NT2/D1 (cell line): ENCODE measurements at places on chromosomes 6 and 20.
A peak's percentile ranks its signal among the peaks of the same experiment; 100 is the strongest.

GRCh38 chr6:84358581-84358980, 131.1 kb upstream of the CEP162 start:
- no peak for DNase-seq

DNA sequence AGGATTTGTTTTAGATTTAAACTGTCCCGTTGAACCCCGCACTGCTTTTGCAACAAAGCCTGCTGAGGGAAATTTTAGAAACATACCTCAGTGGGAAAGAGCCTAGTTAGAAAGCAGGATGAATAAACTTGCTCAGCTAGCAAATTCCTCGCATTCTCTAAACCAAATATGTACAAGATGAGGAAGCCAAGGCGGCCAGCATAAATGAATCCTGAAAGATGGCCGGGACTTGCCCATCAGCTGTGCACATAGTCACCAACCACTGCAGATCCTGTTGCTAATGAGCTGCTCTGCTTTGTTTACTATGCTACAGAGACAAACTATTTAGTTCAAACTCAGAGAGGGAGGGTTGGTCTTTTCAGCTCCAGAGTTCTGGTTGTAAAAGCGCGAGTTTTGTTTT, 49.0 kb downstream of the TMEM170B start:
- DNase-seq, result no peak

GRCh38 chr6:142860498-142860897, 84.5 kb downstream of the HIVEP2 start:
- DNase-seq, result no peak

GRCh38 chr6:626236-626635, 30.7 kb downstream of the HUS1B start:
- DNase-seq, result no peak

- no peak for DNase-seq
Measured at GRCh38 chr6:150978624-150979023, 113.1 kb downstream of the MTHFD1L start.

DNA sequence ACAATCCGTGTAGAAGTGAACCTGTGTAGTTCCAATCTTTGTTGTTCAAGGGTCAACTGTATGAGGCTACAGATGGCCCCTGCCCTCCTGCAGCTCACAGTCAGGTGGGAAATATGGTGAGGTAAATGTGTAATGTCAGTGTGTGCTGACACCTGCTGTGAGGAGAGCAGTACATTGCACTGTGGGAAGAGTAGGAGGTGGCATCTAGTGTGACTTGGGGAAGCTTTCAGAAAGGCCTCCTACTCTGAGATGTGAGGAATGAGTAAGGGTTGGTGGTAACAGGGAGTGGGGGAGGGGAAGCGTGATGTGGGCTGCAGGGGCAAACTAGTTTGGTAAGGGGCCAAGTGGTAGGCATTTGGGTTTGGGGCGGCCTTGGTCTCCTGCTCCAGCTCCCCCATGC, 188.8 kb downstream of the FARS2 start:
- DNase-seq, result no peak

DNA sequence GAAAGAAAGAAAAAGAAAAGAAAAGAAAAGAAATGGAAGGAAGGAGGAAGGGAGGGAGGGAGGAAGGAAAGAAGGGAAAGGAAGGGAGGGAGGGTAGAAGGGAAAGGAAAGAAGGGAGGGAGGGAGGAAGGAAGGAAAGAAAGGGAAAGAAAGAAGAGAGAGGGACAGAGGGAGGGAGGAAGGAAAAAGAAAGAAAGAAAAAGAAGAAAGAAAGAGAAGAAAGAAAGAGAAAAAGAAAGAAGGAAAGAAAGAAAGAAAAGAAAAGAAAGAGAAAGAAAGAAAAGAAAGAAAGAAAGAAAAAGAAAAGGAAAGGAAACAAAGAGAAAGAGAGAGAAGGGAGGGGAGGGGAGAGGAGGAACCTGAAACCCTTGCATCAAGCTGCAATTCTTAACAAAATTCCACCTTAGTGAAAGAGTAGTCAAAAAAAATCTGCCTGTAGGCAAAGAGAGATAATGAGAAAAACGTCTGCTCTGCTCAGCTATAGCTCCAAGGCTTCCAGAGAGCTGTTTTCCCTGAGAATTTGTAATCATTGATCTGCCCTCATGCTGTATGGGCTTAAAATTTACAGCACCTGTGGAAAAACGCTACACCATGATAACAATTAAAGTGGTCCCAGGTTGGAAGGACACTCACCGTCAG, 16.7 kb upstream of the MYCT1 start:
- DNase-seq, result no peak

DNA sequence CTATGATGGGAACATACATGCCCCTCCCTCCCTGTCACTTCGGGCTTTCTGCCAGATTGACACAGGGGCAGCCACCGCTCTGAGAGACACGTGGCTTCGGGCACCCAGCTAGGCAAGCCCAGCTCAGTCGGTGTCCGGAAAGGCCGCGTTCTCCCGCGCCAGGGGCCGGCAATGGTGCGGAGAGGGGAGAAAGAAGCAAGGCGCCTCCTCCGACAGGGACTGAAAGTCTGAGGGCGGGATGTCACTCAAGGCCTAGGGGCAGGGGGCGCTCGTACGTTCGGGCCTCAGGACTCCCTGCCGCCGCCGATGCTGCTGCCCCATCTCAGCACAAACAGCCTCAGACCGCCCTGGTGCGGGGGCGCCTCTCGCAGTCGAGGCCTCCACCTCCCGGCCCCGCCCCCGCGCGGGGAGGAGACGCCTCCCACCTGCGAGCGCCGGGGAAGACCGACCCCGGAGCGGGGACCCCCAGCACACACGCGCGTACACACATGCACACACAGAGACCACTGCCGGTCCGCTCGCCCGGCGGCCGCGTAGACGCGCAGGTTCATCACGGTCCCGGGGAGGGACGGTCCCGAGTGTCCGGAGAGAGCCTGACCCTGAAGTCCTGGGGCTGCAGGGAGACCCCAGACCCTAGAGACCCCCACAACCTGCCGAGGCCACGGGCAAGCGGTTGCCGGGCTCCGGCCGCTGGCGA, 1.9 kb downstream of the GRM4 start:
- DNase-seq, result peak; percentile 72

DNA sequence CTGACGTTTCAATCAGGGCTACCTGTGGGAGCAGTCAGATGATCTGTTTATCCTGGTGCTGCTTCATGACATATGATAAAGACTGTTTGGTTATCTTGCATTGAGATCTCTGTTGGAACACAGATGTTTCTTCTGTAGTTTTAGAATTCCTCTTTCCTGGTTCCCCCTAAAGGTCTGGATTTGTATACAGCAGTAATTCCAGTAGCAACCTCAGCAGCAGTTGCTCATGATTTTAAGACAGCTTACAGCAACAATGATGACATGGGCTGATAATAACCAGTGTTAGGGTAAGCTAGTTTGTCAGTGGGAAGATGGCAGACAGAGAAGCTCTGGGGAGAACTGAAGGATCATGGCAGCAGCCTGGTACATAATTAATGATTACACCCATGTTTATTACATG, 439.4 kb downstream of the PHF3 start:
- DNase-seq, result no peak

DNA sequence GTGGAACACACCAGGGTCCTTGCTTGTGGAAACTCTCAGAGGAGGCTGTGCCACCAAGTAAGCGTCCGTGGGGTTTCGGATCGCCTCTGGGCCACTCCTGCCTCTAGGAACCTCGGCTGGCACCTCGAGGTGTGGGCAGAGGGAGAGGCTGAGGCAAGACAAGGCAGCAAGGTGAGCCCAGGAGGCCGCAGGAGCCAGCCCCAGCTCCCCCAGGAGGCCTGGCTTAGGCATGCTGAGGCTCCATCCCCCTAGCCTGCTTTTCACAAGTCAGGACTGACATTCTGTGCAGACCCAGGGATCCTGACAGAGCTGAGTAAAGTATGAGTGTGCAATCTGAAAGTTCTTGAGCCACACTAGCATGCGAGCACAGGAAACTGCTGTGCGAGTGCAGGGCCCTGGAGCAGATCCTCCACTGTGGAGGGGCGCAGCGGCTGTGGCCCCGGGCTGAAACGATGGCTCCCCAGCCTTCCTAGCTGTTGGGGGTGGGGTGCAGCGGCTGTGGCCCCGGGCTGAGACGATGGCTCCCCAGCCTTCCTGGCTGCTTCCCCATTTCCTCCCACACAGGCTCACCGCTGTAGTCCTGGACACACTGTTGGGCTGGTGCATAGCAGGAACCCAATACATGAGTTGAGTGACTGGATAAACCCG, 75.2 kb upstream of the CD93 start:
- DNase-seq, result no peak

- no peak for DNase-seq
Measured at GRCh38 chr6:6328451-6328850, 8.0 kb upstream of the F13A1 start.

- no peak for DNase-seq
Measured at GRCh38 chr6:47091886-47092668, 49.9 kb upstream of the ADGRF1 start.
